ENCODE measurements at places on chromosomes 4 and X.

- H3K27me3 ChIP-seq: no peaks in the 10 kb centered on the region
- DNase-seq: no peak
- H3K36me3 ChIP-seq: peaks cover 12% of the 10 kb centered on the region
- H3K27ac ChIP-seq: peak overlapping the region; percentile 5
- H3K4me1 ChIP-seq: no peaks in the 10 kb centered on the region
These were observed 250.6 kb upstream of the KLF8 start for GRCh38 chrX:55981603-55982002.

DNA sequence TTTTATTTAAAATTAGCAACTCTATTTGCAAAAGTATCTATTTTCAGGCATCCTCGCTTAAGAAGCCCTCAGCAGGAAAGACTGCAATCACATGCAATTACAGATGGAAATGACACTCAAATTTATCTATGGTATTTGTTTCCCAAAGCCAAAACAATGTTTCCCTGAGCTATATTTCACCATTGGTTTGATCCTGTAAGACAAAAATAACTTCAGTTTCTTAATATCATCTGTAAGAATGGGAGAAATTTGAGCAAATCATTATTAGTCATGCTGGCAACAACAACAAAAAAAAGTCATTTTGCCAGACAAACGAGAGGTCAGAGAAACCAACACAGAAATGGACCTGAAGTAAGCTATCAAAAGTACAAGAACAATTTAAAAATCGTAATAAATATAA lies 204.1 kb downstream of the NR3C2 start:
- H3K27ac ChIP-seq: no peak overlapping the region
- no peaks in the 10 kb centered on the region for H3K36me3 ChIP-seq
- no peaks in the 10 kb centered on the region for H3K4me1 ChIP-seq

DNA sequence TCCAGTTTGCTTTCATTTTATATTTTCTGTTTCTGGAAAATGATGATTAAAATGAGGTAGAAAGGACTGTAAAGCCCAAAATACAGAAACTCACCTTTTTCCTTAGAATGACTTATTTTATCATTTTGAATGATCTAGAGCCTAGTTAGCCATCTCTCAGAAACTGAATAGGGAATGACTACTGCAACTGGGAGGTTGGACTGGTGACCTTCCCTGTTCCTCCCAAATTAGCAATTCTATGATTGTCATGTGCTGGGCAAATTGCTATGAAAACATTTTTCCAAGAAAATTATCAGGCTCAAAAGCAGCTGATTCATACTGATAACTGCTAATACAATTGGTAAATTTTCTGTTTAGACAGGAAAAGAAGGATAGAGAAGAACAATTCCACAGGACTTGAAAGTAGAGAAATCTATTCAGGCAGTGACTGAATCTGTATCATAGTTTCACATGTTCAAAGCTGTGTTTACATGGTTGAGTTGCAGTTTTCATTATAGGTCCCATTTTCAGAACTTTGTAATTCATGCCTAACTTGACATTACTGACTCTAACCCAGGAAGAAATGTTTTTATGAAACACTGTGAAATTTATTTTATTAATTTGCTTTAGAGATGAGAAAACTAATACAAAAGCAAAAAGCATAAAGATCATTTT lies 43.4 kb upstream of the SEC24B start:
- no peaks in the 10 kb centered on the region for H3K27me3 ChIP-seq
- H3K4me1 ChIP-seq: peaks cover 2% of the 10 kb centered on the region
- H3K27ac ChIP-seq: no peak overlapping the region
- no peak for DNase-seq

- H3K36me3 ChIP-seq: no peaks in the 10 kb centered on the region
- H3K4me1 ChIP-seq: peaks cover 2% of the 10 kb centered on the region
- no peak overlapping the region for H3K27ac ChIP-seq
- H3K4me3 ChIP-seq: no peak overlapping the region
These were observed 322.0 kb downstream of the TMA16 start for GRCh38 chr4:163816494-163816893.

GRCh38 chr4:81647388-81647787 lies 175.7 kb upstream of the RASGEF1B start:
- H3K27me3 ChIP-seq: no peaks in the 10 kb centered on the region
- peaks cover 23% of the 10 kb centered on the region for H3K4me1 ChIP-seq
- H3K4me3 ChIP-seq: no peak overlapping the region
- H3K36me3 ChIP-seq: no peaks in the 10 kb centered on the region
- peak overlapping the region; percentile 75 for H3K27ac ChIP-seq

DNA sequence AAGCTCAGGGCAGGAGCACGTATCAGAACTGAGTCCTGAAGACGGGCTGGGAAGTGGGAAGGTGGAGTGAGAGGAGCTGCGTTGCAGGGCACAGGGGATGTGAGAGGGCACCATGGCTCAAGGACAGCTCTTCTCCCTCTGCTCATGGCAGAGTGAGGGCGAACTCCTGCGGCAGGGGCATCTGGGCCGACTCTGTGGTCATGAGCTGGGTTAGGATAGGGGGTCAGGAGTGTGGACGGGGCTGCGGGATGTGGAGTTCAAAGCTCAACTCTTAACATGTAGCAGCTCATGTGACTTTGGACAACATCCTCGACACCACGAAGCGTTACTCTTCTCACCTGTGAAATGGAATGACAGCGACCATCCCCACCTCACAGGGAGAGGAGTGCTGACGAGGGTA lies 19.4 kb upstream of the SORCS2 start:
- DNase-seq: no peak
- no peaks in the 10 kb centered on the region for H3K36me3 ChIP-seq
- H3K27ac ChIP-seq: no peak overlapping the region
- peaks cover 15% of the 10 kb centered on the region for H3K27me3 ChIP-seq

DNA sequence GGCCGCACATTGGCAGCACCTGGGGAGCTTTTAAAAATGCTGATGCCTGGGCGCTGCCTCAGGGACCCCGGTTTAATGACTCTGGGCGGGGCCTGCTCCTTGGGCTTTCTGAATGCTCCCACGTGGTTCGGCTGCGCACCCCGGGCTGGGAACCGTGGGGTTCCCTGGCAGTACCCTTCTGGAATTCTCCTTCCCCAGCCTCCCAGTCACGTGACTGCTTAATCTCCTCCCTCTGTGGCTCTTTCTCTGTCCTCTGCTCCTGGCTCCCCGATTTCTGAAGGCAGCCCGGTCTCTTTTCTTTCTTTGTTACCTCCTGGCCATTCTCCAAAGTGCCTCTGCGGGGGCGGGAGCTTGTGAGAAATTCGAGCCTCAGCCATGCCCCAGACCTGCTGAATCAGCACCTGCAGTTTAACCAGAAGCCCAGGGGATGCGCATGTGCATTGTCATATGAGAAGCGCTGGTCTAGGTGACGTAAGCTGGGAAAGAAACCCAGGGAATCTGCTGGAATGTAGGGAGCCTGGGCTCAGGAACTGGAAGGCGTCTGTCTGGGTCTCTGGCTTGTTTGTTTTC lies 16.6 kb downstream of the CLCN4 start:
- no peak for DNase-seq
- no peaks in the 10 kb centered on the region for H3K27me3 ChIP-seq
- peaks cover 8% of the 10 kb centered on the region for H3K36me3 ChIP-seq
- H3K27ac ChIP-seq: peak overlapping the region; percentile 92

Data from progenitor cell of endocrine pancreas (in vitro differentiated cells).